Activated CD4-positive, alpha-beta T cell treated with anti-CD3 and anti-CD28 coated beads for 36 hours (primary cell): ENCODE measurements at places on chromosomes 16 and 17. TPM values are rescaled to one million over a fixed set of nuclear protein-coding genes. Genes with fewer than 3 reads are reported as not detected.

DNA sequence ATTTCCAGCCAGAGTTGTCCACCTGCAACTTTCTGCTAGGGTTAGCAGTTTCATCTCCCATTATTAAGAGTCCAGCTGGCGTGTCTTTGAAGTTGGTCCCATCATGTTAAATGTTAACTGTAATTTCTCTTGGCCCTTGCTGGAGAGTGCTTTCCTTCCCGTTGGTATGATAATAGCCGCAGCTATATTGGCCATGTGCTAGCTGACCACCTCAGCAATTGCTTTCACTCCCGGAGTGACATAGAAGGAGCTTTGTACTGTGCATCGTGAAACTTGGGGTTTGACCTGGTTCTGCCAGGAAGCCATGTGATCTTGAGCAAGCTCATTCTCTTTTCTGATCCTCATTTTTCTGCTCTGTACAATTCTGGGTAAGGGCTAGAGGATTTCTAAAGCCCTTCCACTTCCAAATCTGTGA, 81.0 kb upstream of the TBX2 start:
- no peak for DNase-seq

DNA sequence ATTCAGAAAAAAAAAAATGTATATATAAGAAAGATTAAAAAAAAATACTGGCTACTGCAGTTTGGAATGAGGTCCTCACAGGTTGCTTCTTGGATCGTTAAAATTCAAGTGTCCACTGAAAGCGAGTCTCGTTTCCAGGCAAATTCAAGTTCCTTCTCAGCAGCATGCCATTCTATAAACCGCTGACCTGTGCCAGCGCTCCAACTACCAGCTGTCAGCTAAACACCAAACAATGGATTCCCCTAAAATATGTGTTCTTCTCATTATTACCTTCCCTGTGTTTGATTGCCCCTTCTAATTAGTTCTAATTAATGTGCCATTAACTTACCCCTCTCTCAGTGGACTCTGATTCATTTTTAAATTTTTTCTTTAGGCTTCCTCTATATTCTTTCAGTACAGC, 92.4 kb downstream of the DNAH9 start:
- no peak for DNase-seq

DNA sequence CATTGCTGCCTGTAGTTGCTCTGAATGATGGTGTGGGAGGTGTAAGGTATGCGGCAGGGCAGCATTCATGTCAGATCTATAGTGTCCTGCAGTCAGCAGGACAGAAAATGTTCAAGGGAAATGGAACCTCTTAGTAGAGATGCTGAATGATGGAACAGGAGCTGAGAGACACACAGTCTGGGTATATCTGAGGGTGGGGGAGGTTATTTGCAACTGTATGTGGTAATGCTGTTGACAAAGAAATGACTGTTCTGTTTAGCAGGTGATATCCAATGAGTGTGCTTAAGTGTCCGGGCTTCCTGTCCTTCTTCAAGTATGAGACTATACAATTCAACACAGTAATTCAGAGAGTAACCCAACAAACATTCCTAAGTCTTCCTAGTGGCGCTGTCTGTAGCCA, 46.6 kb downstream of the STH start:
- no peak for DNase-seq

DNA sequence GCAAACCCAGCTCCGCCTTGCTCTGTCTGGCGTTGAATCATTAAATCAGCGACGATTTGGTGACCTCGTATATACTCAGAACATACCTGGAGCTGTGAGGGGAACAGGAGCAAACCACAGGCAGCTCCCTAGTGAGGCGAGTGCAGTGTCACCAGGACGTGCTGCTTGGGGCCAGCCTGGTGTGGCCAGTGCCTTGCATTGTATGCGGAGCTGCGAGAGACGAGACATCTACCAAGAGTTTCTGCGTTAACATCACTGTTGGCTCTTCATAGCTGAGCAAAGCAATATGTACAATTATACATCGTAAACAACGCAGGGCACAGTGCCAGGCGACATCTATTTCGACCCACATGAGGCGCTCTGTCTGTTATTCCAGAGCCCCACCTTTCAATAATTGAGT, 27.9 kb downstream of the MINK1 start:
- no peak for DNase-seq

DNA sequence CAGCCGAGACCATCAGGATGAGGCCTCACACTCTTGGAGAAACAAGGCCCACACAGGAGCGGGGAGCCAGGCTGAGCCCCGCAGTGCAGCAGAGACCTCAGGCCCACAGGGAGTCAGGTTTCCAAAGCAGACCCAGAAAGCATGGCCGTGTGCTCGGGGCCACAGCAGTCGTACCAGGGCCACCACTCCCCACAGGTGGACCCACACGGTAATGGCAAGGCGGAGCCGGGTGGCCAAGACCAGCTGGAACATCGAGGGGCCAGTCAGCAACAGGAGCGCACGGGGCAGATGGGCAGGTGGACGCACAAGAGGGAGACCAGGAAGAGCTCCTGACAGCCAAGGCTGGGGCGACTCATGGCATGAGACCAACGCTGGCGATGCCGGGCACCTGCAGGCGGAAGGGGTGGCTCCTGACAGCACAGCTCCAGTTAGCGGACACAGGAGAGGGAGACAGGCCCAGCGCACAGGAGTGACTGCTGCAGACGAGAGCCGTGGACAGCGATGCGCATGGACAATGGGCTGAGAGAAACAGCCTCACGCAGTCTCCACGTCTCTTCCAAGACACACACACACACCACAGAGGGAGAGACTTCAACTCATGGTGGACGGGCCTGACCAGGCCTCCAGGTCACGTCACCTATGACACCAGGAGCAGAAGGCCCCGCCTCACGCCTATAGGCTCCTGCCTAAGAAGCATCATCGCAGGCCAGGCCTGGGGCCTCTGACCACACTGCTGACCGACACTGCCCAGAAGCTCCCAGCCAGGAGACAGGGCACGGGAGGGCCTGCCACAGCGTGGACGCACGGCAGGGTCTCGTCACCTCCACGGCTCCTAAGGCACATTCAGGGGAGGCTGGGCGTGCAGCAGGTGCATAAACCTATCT, 58.6 kb downstream of the ZNF778 start:
- DNase-seq, result no peak

DNA sequence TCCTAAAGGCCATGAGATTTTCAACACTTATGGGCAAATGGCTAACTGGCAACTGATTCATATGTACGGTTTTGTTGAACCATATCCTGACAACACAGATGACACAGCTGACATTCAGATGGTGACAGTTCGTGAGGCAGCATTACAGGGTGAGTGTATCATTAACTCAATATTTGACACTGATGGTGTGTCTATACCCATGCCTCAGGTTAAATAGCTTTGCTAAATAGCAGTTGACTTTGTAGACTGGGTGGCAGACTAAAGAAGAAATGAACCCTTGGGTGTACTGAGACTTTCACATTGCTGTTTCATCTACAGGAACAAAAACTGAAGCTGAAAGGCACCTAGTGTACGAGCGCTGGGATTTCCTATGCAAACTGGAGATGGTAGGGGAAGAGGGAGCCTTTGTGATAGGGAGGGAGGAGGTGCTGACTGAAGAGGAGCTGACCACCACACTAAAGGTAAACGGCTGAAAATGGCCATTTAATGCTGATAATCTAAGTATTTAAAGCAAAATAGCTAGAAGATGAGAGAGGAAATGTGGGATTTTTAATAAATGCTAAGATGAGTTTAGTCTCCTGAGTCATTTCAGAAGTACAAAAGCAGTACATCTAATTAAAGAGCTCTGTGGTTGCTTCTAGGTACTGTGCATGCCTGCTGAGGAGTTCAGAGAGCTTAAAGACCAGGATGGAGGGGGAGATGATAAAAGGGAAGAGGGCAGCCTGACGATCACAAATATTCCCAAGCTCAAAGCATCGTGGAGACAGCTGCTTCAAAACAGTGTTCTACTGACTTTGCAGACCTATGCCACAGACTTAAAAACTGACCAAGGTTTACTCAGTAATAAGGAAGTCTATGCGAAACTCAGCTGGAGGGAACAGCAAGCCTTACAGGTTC, 3.0 kb downstream of the SETD6 start:
- no peak for DNase-seq

- DNase-seq, result no peak
These were observed 62.5 kb downstream of the LITAF start for GRCh38 chr16:11524098-11524760.

DNA sequence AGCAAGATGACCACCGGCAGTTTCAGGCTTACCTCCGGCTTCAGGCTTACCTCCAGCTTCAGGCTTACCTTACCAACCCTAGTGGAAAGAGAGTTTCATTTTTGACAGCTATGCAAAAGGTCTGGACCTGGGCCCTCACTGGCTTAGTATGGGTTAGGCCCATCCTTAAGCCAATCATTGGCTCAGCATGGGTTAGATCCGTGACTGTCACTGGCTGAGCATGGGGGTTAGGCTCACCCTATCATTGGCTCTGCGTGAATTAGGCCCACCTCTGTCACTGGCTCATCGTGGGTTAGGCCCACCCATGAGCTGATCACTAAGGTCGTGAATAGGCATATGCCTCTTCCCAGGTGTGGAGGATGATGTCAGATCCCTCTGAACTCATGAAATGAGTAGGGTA, 8.1 kb downstream of the NDE1 start:
- DNase-seq, result no peak

- DNase-seq, result peak; percentile 58
These were observed 7.7 kb downstream of the NUBP1 start for GRCh38 chr16:10751291-10751697.

GRCh38 chr17:64579917-64580316, 73.1 kb downstream of the CEP95 start:
- DNase-seq, result no peak

GRCh38 chr17:75908201-75908600, 3.5 kb upstream of the MRPL38 start:
- no peak for DNase-seq

DNA sequence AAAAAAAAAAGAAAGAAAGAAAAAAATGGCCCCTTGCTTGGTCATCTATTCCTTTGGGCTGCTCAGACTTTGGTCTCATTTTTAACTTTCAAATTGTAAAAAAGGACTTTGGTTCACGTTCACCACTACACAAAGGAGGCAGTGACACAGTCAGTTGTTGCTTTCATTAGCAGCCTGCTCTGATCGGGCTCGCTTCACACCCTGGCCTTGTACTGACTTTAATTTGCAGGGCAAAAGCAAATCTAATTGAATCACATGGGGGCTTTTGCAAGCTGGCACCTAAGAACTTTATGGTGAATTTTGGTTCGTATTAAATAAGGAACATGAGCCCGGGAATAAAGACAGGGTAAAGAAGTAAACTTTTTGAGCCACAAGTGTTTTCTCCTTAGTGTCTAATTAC, 103.6 kb upstream of the CDH11 start:
- DNase-seq, result no peak

- no peak for DNase-seq
These were observed 1.4 kb upstream of the CAPNS2 start for GRCh38 chr16:55565086-55565485.

- DNase-seq, result peak; percentile 92
These were observed at the start of gene IRF8 for GRCh38 chr16:85898521-85899442. TSS of gene IRF8 (plus strand) at chr16:85899162. CDS start at chr16:85903016, 3,854 bp downstream.

- DNase-seq, result no peak
These were observed 75.9 kb downstream of the GOSR1 start for GRCh38 chr17:30552994-30553566.

- DNase-seq, result no peak
These were observed 680.8 kb upstream of the CDH8 start for GRCh38 chr16:62717026-62717425.

- no peak for DNase-seq
These were observed 47.5 kb upstream of the ZCCHC14 start for GRCh38 chr16:87540072-87540896.

DNA sequence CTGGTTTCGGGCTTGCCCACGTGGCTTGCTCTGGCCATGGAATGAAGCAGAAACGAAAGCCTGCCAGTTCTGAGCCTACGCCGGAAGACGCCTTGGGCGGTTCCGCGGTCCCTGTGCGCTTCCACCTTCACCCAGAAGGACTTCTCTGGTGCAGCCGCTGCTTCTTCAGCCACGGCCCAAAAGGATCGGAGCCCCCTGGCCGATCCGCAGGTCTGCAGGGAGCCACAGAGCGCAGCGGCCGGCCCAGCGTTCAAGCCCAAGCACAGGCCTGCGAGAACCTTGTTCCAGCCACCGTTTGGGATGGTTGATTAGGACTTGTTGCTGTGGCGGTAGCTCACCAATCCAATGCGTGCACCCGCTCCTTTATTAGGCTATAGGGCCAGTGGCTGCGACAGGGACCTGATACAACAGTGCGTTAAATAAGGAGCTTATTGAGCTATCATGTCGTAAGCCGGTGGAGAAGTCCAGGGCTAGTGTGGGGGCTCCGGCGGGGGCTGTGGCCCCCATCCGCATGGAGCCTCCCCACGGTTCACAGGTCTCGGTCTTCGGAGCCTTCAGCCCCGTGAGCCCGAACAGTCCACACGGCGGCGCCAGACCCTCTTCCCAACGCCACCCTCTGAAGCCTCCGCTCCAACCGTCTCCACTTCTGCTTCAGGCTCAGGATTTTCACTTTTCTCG, 10.2 kb upstream of the MPP2 start:
- peak; percentile 72 for DNase-seq

- DNase-seq, result no peak
These were observed 1.3 kb upstream of the RILP start for GRCh38 chr17:1650731-1651558.

DNA sequence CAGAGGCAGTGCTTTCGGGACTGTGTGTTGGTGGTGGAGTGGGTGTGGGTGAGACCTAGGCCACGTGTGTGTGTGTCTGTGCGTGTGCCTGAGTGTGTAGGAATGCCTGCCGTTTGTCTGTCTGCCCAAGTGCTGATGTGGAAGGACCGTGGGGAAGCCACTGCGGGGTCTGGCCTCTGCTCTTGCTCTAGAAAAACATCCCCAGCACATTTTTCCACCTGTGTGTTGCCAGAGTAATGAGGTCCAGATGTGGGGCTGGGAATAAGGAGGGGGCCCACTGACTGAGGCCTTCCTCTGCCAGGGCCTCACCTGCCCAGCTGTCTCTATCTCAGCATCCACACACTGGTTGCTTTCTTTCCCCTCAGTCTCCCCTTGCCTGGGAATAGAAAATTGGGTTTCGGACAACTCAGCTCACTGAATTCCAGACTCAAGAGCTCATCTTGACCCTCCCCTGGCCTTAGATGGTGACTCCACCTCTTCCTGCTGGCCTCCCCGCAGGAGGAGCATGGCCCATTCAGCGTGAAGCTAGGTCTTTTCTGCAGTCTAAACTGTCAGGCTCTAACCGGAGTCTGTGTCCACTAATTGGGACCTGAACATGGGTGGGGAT, 7.6 kb downstream of the SGCA start:
- no peak for DNase-seq

- peak; percentile 53 for DNase-seq
These were observed 1.5 kb downstream of the HAPSTR1 start for GRCh38 chr16:9092978-9093344.

TBC1D28 gene
- total RNA-seq, result not detected

RDM1 gene
- total RNA-seq, result 6.5 TPM

ABAT gene
- 6.0 TPM for total RNA-seq

DBNDD1 gene
- 1.2 TPM for total RNA-seq

OMG gene
- total RNA-seq, result 0.25 TPM

KREMEN2 gene
- total RNA-seq, result not detected

XYLT2 gene
- 29.8 TPM for total RNA-seq

RPH3AL gene
- 2.0 TPM for total RNA-seq

TEKT5 gene
- 0.27 TPM for total RNA-seq

TP53TG3 gene
- 0.83 TPM for total RNA-seq

CBX1 gene
- 66.0 TPM for total RNA-seq

NTN1 gene
- total RNA-seq, result 0.71 TPM
